ENCODE measurements at places on chromosomes 11 and 22.

- no peak for DNase-seq
These were observed 1152.4 kb downstream of the LRRC4C start for GRCh38 chr11:40306938-40307548.

DNA sequence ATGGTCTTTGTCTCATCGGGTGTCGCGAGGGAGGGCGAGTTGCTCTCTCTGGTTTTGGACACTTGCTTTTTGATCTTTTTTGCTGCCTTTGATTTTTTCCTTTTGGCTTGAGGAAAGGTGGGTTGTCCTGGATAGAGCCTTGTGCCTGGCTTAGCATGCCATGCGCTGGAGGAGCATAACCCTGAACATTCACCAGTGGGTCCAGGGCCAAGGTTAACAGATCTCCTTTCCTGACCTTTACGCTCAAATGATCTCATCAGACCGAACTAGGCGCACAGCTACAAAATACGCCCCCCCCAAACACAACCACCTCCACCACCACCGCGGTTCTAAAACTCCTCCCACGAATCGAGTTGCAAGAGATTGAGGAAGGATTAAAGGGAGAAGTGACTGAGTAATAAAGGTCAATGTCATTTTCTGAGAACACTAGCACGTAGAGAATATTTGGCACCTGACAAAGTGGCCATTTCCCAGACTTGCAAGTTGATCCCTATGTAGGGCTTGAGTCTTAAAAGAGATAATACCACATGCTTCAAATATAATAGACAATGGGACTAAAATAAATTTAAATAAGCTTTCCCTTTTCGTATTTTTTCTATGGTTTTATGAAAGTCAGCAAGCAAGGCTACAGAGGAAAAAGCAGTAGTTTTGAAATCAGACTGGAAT lies 48.7 kb upstream of the CADM1 start:
- DNase-seq = no peak

DNA sequence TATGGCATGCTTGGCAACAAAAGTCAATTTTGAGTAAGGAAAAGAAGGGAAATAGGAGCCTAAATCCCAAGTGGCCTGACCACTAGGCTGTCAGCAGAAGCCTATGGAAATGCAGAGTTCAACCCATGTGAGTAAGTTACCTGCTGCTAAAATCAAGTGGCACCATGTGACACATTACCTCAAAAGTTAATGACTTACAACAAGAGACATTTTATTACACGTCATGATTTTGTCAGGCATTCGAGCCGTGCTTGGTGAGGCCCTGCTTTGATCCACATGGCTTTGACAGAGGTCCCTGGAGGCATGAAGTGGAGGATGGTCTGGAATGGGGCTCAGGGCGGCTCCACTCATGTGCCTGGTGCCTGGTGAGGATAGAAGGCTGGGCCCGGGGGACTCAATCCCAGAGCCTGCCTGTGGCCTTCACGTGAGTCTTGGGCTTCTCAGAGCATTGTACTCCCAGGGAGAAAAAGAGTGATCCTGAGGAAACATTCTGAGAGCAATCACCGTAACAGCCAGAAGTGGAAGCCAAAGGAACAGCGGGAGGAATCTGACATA lies 339.1 kb upstream of the B3GAT1 start:
- no peak for DNase-seq

GRCh38 chr11:95652002-95652472 lies 137.5 kb downstream of the FAM76B start:
- DNase-seq = no peak

DNA sequence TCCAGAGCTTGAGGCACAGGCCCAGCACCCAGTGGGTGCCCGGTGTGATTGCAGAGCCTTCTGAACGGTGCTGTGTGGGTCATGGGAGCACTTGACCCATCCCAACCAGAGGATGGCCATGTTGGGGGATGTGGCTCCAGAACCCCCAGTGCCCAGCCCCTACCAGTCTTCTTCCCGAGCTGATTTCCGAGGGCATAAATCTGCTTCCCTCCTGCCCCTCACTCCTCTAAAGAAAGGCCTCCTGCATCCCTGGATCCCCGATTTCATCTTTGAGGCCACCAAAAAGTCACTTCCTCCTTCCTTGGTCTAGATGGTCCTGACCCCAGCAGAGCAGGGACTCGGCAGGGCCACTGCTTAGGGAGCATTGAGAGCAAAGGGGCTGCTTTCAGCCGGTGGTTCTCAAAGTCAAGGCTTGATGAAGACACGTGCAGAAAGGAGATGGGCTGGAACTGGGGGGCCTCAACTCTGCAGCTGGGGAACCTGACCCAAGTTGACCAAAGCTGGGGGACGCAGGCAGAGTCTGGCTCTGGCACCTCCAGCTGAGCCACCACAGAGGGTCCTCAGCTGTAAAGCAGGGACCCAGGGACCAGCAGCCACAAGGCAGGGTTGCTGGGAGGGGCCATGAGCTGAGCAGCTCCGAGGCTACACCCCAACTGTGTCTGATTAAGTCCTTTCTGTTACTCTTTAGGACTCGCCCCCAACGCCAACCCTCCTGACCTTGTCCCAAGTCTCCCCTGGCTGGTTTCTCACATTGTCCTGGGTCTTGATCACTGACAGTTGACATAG lies 56.6 kb downstream of the LINC01488 start:
- no peak for DNase-seq

DNA sequence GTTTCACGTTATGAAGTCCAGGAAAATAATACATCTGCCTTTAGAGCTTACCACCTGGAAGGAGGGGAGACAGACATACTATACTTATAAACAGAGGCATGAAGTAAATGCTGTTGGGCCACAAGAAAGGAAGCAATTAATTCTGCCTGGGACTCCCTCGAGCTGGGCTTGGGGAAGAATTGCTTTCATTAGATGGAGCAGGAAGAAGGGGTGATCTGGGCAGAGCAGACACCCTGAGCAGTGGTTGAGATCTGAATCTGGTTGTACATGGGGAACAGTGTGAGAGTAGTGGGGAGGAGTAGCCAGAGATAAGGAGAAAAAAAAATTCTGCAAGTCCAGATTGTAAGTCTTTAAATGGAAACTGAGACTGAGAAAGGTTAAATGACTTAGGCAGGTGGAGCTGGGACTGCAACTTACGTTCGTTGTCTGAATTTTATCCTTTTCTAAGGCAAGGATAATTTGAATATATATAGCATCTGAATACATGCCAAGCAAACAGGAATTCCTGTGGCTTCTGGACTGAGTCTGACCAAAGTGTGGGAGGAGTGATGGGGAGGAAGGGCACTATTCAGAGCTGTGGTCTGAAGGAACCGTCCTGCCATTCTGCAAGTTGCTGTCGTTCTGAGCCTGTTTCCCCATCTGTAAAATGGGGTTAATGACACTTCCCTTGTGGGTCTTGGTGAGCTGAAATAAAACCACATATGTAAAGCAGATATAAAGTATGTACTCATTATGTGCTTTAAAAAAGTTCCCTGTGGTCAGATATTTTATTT lies 7.9 kb downstream of the NCAM1 start:
- DNase-seq = no peak

DNA sequence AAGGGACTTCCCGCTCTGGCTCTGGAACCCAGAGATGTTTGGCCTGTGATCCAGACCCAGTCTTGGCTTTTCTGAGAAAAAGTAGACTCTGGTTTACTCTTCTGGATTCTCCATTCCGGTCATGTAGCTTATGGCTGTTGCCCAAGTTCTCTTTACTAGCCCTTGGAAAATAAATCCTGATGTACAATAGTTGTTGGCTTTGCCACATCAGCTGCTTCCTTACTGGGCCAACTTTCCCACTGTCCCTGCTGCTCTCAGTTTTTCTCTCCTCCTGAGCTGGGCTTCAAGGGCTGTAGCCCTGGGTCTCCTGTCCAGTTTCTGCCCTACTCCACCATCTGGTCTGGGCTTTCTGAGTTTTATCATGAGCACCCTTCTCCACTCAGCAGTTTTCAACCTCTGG lies 12.5 kb downstream of the PATZ1 start:
- no peak for DNase-seq

GRCh38 chr11:125084761-125085231 lies 21.7 kb downstream of the SLC37A2 start:
- DNase-seq = no peak

- DNase-seq = no peak
These were observed 19.5 kb downstream of the MYBPC3 start for GRCh38 chr11:47332791-47333525.

- DNase-seq = no peak
These were observed 216.5 kb upstream of the GRIA4 start for GRCh38 chr11:105393326-105393725.

DNA sequence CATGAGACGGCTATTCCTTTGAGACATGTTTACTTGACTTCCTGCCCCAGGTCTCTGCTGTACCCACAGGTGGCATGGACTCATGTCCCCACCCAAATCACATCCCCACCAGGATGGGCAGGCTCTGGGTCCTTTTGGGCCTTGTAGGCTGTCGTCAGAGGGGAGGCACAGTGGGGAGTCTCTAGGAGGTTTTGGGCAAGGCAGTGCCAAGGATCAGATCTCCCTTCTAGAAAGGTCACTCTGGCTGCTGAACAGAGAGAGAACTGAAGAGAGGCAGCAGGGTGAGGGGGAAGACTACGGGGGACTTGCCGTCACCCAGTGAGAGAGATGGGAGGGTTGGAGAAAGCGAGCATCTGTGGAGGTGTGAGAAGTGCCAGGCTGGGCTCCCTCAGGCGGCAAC lies 4.6 kb upstream of the KCNQ1OT1 start:
- no peak for DNase-seq

DNA sequence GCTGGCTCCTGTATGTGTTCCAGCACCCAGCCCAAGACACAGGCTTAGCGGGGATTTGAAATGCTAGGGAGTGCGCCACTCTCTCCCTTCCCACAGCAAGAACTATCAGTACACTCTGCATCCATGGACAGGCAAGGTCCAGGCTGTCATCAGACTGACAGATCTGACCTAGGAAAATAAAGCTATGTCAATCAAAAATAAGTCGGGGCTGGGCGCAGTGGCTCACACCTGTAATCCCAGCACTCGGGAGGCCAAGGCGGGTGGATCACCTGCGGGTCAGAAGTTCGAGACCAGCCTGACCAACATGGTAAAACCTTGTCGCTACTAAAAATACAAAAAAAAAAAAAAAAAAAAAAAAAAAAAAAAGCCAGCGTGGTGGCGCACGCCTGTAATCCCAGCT lies 1.7 kb upstream of the MOV10L1 start:
- DNase-seq = no peak

- no peak for DNase-seq
These were observed 12.7 kb downstream of the IGHMBP2 start for GRCh38 chr11:68916439-68916838.

DNA sequence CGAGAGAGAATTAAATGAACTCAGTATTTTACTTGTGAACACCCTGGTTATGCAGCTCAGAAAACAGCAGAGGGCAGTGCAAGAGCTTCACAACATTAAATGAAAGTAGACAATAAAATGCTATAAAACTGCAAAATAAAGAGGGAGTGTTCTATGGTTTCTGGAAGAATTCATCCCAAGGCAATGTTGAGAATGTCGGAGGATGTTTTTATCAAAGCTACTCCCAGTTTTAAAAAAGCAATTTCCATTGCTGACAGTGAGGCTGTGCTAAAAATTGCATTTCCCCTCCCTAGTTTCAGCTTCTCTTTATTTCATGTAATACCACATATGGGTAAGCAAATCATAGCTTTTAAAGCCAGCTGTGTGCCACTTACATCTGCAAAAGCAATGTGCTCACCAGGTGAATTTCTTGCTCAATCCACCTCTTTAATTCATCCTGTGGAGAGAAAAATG lies 296.8 kb downstream of the RAB38 start:
- no peak for DNase-seq

- DNase-seq = no peak
These were observed 10.1 kb downstream of the TECTA start for GRCh38 chr11:121110871-121111724.

DNA sequence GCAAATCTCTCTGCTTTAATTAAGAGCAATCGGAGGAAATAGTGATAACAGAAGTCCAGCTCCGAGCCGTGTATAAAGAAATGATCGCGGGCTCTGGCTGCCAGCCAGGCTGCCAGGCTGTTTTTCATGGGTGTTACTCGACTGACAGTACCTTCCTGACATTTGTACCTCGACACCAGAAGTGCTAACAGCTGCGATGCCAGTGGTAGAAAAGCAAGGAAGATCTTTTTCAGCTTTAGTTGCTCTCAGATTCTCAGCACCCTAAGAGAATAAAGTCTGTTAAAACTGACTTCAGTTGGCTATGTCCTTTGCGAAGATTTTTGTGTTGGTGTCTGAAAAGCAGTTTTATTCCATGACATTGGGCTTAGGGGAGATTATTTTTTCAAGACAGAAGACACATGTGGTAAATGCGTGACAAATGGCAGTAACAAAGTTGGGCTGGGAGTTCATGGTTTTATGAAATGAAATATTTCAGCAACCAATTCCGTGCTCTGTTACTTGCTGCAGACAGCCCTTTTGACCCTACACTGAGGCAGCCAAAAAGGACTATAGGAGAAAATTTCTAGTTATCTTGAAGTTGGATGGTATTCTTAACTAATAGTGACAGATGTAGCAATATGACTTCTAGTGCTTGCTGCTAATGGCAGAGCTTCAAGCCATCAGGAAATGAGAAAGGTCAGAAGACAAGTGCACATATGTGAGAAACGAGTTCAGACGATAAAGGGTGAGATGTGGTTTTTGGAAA lies 296.2 kb downstream of the CNTN5 start:
- no peak for DNase-seq

DNA sequence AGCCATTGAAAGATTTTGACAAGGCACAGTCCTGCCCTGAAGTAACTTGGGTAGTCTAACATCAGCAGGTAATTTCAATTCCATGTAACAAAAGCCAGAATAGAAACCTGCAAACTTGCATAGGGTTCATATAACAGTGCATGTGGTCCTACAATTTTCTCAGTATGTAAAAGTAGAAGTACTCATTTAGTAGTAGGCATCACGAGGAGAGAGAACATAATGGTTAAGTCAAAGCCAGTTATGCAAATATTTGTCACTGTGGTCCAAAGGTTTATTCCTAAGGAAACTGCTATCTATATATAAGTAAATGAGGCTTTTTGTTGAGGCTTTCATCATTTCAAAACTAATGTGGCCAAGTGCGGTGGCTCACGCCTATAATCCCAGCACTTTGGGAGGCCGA lies 10.1 kb downstream of the ATP5MG start:
- no peak for DNase-seq

GRCh38 chr11:77525455-77526091 lies 51.7 kb upstream of the PAK1 start:
- DNase-seq = no peak

- DNase-seq = no peak
These were observed 153.8 kb upstream of the E2F8 start for GRCh38 chr11:19394525-19395016.

GRCh38 chr11:81792416-81792815 lies 941.2 kb downstream of the FAM181B start:
- DNase-seq = no peak

GRCh38 chr22:41526830-41527799 lies 17.2 kb downstream of the POLR3H start:
- DNase-seq = peak; percentile 69

GRCh38 chr11:70368961-70369360 lies 29.4 kb upstream of the CTTN start:
- DNase-seq = no peak

GRCh38 chr11:50174189-50174588 lies 141.5 kb downstream of the OR4C45 start:
- DNase-seq = no peak

- DNase-seq = no peak
These were observed 51.9 kb downstream of the CD44 start for GRCh38 chr11:35190804-35191348.

DNA sequence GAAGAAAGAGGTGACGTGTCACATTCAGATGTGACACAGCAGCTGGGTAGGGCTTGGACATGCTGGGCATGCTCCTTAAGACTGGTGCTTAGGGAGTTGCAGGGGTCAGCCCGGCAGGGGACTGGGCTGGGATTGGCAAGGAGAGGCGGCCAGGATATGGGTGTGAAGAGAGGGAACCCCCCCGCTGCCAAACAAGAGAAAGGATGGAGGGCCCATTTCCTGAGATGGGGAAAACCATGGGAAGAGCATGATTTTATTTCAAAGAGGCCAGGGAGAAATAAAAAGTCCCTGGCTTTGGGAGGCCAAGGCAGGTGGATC lies 5.3 kb downstream of the ATF4 start:
- DNase-seq = no peak
